ENCODE measurements at places on chromosomes 1 and 21. TPM values are rescaled to one million over a fixed set of nuclear protein-coding genes. Genes with fewer than 3 reads are reported as not detected.

The NBPF6 gene
- not detected for total RNA-seq

DNA sequence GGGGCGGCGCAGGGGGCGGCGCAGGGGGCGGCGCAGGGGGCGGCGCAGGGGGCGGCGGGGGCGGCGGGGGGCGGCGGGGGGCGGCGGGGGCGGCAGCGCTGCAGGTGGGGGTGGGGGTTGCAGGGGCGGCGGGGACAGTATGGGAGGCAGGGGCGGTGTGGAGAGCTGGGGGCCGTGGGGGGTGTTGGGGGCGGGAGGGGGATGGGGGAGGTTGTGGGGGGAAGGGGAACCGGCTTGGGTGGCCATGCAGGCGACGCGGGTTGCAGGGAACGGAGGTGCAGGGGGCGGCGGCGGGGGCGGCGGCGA is 13.0 kb upstream of the SLC19A1 start:
- peak overlapping the region; percentile 29 for H3K4me3 ChIP-seq
- H3K27ac ChIP-seq: no peak overlapping the region
- no peak for DNase-seq
- H3K4me1 ChIP-seq: peaks cover 3% of the 10 kb centered on the region
- H3K27me3 ChIP-seq: peaks cover 5% of the 10 kb centered on the region

DNA sequence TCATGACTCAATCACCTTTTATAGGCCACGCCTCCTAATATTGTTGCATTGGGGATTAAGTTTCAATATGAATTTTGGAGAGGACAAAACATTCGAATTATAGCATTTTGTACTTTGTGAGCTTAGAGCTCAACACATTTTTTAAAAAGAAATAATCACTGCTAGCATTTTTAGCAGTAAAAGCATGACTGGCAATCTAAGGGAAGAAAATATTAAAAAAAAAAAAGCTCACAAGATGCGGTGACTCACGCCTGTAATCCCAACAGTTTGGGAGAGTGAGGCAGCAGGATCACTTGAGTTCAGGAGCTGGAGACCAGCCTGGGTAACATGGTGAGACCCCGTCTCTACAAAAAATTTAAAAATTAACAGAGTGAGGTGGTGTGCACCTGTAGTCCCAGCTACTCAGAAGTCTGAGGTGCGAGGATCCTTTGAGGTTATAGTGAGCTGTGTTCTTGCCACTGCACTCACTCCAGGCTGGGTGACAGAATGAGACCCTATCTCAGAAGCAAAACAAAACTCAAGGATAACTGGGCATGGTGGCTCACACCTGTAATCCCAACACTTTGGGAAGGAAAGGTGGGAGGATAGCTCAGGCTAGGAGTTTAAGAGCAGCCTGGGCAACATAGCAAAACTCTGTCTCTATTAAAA is 28.8 kb upstream of the DIPK1A start:
- H3K27ac ChIP-seq: no peak overlapping the region
- H3K4me1 ChIP-seq: no peaks in the 10 kb centered on the region
- H3K4me3 ChIP-seq: no peak overlapping the region
- no peak for DNase-seq
- H3K36me3 ChIP-seq: no peaks in the 10 kb centered on the region

DNA sequence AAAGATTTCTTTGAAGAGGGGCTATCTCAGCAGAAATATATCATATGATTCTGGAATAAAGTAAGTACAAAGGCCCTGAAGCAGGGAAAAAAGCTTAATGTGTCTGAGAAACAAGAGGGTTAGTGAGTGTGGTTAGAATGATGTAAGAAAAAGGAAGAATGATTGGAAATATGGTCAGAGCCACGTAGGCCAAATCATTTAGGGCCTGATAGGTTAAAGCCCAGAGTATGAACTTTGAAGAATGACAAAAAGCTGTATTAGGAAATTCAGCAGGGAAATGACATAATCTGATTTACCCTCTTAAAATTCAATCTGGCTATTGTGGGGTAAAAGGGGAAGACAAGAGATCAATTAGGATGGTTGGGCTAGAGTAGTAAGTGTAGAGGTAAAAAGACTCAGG is 69.0 kb upstream of the MUTYH start:
- H3K27me3 ChIP-seq: no peaks in the 10 kb centered on the region
- H3K4me1 ChIP-seq: no peaks in the 10 kb centered on the region
- DNase-seq: no peak
- no peaks in the 10 kb centered on the region for H3K36me3 ChIP-seq
- H3K27ac ChIP-seq: no peak overlapping the region
- no peak overlapping the region for H3K4me3 ChIP-seq

GRCh38 chr1:171258943-171259342 is 10.6 kb downstream of the FMO1 start:
- H3K36me3 ChIP-seq: no peaks in the 10 kb centered on the region
- peak overlapping the region; percentile 4 for H3K4me3 ChIP-seq
- no peak for DNase-seq
- no peaks in the 10 kb centered on the region for H3K27me3 ChIP-seq
- no peak overlapping the region for H3K27ac ChIP-seq

GRCh38 chr1:199780948-199781670 is 246.4 kb upstream of the NR5A2 start:
- no peak overlapping the region for H3K4me3 ChIP-seq
- no peak for DNase-seq
- H3K4me1 ChIP-seq: no peaks in the 10 kb centered on the region
- H3K36me3 ChIP-seq: no peaks in the 10 kb centered on the region
- no peaks in the 10 kb centered on the region for H3K27me3 ChIP-seq

- H3K27ac ChIP-seq: no peak overlapping the region
- no peaks in the 10 kb centered on the region for H3K4me1 ChIP-seq
- H3K4me3 ChIP-seq: no peak overlapping the region
- no peaks in the 10 kb centered on the region for H3K36me3 ChIP-seq
- DNase-seq: no peak
Observed at GRCh38 chr1:153429266-153430165, 13.2 kb downstream of the S100A7A start.

- no peak for DNase-seq
- H3K4me1 ChIP-seq: peaks cover 4% of the 10 kb centered on the region
- H3K27me3 ChIP-seq: no peaks in the 10 kb centered on the region
- H3K36me3 ChIP-seq: no peaks in the 10 kb centered on the region
- H3K4me3 ChIP-seq: no peak overlapping the region
- no peak overlapping the region for H3K27ac ChIP-seq
Observed at GRCh38 chr1:17192394-17193221, 12.3 kb upstream of the PADI1 start.

The APCS gene
- total RNA-seq: not detected

- no peaks in the 10 kb centered on the region for H3K27me3 ChIP-seq
- H3K4me3 ChIP-seq: no peak overlapping the region
- no peak for DNase-seq
- H3K4me1 ChIP-seq: peaks cover 15% of the 10 kb centered on the region
- H3K27ac ChIP-seq: no peak overlapping the region
- H3K36me3 ChIP-seq: no peaks in the 10 kb centered on the region
Observed at GRCh38 chr1:203643213-203644045, 16.8 kb downstream of the ATP2B4 start.

DNA sequence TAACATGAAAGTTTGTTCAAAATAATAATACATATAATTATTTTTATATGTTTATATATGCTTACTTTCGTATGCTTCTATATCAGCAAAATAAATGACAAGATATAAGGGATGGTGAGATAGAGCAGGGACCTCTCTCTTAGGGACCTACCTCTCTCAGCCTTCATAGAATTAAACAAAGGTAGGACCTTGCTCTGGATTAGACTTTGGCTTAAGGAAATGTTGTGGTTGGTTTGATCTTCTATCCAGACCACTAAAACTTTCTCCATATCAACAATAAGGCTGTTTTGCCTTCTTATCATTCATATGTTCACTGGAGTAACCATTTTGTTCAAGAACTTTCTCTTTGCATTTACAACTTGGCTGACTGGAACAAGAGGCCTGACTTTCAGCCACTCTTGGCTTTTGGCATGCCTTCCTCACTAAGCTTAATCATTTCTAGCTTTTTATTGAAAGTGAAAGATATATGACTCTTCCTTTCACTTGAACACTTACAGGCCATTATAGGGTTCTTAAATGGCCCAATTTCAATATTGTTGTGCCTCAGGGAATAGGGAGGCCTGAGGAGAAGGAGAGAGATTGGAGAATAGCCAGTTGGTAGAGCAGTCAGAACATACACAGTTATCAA is 14.4 kb downstream of the FRRS1 start:
- no peaks in the 10 kb centered on the region for H3K36me3 ChIP-seq
- no peak for DNase-seq
- H3K4me1 ChIP-seq: no peaks in the 10 kb centered on the region
- H3K27me3 ChIP-seq: no peaks in the 10 kb centered on the region
- H3K27ac ChIP-seq: no peak overlapping the region

DNA sequence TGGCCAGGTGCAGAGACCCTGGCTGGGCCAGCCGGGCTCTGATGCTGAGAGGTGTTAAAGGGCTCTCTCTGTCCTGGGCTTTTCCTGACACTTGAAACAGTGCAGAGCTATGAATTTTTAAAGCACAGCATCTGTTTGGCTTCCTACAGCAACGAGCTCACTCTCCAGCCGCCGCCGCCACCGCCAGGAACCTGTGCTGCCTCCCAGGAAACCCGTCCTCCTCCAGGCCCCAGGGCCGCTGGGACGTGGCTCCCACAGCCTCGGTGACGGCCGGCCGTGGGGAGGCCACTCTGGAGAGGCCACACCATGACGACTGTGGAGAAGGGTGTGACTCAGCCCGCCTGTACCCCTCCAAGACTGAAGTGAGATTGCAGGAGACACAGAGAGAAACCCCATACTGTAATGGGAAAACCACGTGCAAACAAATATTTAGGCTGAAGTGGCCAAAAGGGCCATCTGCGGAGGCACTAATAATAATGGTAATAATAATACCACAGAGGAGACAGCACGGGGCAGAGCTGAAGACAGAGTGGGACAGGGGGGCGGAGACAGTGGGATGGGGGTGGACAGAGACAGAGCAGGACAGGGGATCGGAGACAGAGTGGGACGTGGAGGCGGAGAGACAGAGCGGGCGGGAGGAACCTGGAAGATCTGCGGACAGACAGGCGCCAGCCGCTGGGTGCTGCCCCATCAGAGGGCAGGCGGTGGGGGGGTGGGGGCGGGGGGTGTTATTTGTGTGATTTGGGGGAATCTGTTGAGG is 139.2 kb downstream of the CASZ1 start:
- no peak overlapping the region for H3K4me3 ChIP-seq
- no peak for DNase-seq
- no peaks in the 10 kb centered on the region for H3K4me1 ChIP-seq

The TXLNA gene
- 51.0 TPM for total RNA-seq

DNA sequence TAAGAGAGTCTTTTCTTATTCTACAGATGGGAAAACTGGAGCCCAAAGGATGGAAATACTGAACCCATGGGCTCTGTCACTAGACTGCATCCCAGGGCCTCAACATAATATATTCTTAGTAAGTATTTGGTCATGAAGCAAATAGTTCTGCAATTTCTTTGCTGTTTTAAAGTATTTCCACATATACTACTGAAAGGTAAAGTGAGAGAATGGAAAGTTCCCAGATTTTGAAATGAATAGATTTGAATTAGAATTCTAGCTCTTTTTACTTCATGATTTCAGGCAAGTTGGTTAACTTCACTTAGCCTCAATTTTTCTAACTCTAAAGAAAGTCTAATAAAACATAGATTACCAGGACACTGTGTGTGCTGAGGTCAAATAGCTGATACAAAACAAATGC is 95.6 kb upstream of the FGGY start:
- H3K27me3 ChIP-seq: no peaks in the 10 kb centered on the region
- no peak for DNase-seq

DNA sequence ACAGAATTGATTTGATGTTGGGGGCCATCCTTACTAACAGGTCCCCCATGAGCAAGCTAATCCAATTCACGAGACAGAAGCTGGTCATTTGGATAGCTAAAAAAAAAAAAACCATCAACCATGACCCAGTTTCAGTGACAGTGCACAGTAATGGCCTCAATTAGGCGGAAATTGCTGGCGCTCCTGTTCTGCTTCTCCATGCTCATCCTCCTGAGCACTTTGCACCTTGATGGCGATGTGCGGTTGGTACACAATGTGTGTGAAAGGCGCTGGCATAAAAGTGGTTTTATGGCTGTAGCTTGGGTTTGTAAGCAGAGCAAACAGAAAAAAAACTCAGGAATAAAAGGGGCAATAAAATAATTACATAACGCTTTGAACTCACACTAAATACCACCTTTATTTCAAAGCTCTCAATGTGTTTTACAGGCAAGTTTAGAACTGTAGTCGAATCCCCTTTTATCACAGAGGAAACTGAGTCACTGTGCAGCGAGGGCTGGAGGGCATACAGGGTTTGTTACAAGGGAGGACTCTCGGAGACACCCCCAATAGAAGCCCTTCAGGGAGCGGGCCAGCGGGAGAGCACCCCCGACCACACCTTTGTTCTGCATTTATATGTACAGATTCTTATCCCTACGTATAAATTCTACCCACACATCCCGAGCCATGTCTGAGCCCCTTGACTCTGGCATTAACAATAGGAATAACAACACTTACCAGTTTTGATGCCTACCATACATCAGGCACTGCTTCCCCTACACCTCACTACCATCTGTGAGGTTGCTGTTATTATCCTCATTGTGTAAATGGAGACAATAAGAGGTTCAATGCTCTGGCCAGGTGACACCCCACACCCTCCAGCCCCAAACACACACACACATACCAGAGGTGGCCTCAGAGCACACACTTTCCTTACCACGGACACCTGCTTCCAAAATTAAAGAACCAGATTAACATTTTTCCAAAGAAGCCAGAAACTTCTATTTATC is 213.5 kb upstream of the IRF2BP2 start:
- no peak for DNase-seq
- no peaks in the 10 kb centered on the region for H3K27me3 ChIP-seq
- no peak overlapping the region for H3K27ac ChIP-seq
- no peaks in the 10 kb centered on the region for H3K36me3 ChIP-seq
- H3K4me1 ChIP-seq: no peaks in the 10 kb centered on the region

DNA sequence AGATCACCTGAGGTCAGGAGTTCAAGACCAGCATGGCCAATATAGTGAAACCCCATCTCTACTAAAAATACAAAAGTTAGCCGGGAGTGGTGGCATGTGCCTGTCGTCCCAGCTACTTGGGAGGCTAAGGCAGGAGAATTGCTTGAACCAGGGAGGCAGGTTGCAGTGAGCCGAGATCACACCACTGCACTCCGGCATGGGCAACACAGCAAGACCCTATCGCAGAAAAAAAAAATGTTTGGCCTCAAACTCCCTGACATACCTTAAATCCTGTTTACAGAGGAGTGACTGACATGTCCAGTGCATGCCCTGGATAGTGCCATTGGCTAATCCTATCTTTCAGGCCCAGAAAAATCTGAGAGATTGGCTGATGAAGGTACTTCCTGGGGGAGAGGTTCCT is 11.8 kb downstream of the DCLRE1B start:
- DNase-seq: no peak
- H3K27me3 ChIP-seq: no peaks in the 10 kb centered on the region
- peaks cover 4% of the 10 kb centered on the region for H3K36me3 ChIP-seq

The SLC1A7 gene
- not detected for total RNA-seq

- peaks cover 77% of the 10 kb centered on the region for H3K4me1 ChIP-seq
- no peaks in the 10 kb centered on the region for H3K36me3 ChIP-seq
- no peak overlapping the region for H3K4me3 ChIP-seq
- H3K27me3 ChIP-seq: no peaks in the 10 kb centered on the region
Observed at GRCh38 chr1:27523337-27524020, 33.5 kb upstream of the WASF2 start.
